ENCODE measurements at places on chromosomes 7 and 10.

GRCh38 chr7:31110331-31111108, 58.4 kb downstream of the ADCYAP1R1 start:
- DNase-seq: no peak

DNA sequence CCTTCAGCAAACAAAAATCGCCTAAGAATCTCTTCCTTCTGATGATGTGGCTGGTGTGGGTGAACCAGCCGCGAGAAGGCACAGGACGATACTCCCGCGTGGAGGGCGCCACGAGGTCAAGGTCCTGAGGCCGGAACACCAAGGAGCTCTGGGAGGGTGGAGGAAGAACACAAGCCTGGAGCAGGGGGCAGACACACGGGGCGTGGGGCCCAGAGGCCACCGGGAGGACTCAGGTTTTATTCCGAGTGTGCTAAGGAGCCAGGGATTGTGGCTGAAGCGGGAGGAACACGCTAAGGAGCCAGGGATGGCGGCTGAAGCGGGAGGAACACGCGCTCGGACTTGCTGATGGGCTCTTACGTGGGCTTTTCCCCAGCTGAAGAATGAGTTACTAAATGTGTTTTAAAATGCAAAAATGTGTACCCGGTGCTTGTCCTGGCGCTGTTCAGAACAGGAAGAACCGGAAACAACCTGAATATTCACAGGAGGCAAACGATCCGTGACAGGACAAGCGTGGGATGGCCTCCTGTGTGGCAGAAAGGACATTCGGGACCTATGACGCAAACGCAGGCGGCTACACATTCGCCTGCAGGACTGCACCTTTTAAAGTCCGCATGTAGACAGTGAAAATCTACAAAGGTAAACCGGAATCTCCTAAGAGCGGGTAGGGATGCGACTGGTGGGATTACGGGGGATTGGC, 64.0 kb downstream of the MAD1L1 start:
- DNase-seq: no peak

- no peak for DNase-seq
Observed at GRCh38 chr10:74150204-74150989, at the start of gene AP3M1. AP3M1 (minus strand) TSS chr10:74150828; CDS start chr10:74138379, 12,449 bp downstream.

DNA sequence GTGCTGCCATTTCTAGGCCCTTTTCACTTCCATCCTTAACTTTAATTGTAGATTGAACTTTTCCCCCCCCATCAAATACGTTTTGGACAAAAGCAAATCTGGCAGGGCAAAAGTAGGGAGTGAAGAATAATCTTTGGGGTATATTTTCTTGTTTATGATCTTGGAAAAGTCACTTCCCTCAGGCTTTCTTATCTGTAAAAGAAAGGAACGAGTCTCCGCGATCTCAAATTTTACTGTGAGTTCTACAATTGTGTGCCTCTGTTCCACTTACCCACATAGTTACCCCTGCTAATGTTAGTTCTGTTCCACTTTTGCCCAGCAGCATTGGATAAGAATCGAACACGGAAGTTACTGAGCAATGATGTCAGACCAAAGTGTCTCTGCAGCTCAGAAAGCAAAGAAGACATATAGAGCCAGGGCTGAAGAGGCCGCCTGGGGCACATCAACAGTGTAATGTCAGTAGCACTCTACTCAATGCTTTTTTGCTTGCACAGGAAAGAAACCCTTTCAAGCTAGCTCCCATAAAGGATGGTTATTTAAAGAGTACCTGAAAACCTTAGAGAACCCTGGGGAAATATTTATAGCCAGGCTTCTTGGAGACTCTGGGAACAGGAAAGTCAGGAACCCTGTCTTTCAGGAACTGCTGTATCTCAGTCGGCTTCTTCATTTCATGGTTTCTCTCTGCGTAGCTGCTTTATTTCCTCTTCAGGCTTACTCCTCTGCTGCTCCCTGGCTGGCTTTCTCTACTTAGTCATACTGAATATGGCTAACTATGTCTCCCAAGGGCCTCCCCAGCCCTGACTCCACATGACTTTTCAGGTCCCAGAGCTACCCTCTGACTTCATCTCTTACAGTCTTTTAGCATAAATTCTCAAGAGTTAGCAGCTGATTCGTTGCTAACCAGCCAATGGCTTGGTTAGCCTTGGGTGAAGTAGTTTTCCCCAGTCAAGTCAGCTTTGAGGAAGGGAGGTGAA, 123.7 kb upstream of the FAM3C start:
- DNase-seq: no peak

- DNase-seq: peak; percentile 67
Observed at GRCh38 chr7:84524714-84525694, 330.4 kb upstream of the SEMA3A start.

- DNase-seq: peak; percentile 45
Observed at GRCh38 chr10:3197348-3198003, 24.9 kb upstream of the PITRM1 start.

GRCh38 chr7:128271942-128272481, 30.9 kb downstream of the LEP start:
- no peak for DNase-seq

- no peak for DNase-seq
Observed at GRCh38 chr7:116196947-116197346, 13.4 kb upstream of the TES start.

- no peak for DNase-seq
Observed at GRCh38 chr7:31341141-31341540, 615 bp upstream of the NEUROD6 start.

DNA sequence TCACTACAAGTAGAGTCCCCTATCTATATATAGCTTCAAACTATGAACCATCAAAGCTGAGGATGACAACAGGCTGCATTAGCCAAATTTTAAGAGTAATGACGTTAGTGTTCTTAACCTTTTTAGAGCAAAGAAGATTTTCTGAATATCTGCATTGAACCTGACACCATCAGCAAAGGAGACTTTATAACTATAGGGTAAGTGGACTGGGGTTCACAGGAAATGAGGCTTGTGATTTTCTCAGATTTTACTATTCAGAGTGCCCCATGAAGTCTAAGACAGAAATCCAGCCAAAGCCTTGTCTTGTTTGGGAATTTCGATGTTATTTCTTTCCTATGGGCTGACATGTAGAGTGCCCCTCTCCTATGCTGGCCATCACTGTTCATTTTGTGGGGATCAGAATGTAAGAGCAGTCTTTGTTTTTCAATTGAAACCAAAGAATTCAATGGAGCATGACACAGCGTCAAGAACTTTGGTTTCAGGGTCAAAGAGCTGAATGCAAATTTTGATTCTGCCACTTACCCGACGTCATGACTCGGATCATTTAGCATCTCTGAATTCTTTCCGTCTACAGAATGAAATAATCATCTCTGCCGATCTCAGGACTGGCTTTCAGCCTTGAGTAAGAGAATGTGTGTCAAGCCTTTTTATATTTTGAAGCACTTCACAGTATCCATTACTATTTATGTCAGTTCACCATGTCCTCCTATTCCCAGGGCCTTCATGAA, 52.7 kb downstream of the DENND11 start:
- DNase-seq: peak; percentile 38

- no peak for DNase-seq
Observed at GRCh38 chr7:105003275-105003674, 10.7 kb upstream of the KMT2E start.

GRCh38 chr10:36903040-36903439, 222.4 kb upstream of the ANKRD30A start:
- no peak for DNase-seq

- DNase-seq: no peak
Observed at GRCh38 chr10:104020020-104020419, 53.1 kb downstream of the SLK start.

Measured in AG09319 (cell line).